T follicular helper cell (primary cell): ENCODE measurements at places on chromosomes 1 and 21.

DNA sequence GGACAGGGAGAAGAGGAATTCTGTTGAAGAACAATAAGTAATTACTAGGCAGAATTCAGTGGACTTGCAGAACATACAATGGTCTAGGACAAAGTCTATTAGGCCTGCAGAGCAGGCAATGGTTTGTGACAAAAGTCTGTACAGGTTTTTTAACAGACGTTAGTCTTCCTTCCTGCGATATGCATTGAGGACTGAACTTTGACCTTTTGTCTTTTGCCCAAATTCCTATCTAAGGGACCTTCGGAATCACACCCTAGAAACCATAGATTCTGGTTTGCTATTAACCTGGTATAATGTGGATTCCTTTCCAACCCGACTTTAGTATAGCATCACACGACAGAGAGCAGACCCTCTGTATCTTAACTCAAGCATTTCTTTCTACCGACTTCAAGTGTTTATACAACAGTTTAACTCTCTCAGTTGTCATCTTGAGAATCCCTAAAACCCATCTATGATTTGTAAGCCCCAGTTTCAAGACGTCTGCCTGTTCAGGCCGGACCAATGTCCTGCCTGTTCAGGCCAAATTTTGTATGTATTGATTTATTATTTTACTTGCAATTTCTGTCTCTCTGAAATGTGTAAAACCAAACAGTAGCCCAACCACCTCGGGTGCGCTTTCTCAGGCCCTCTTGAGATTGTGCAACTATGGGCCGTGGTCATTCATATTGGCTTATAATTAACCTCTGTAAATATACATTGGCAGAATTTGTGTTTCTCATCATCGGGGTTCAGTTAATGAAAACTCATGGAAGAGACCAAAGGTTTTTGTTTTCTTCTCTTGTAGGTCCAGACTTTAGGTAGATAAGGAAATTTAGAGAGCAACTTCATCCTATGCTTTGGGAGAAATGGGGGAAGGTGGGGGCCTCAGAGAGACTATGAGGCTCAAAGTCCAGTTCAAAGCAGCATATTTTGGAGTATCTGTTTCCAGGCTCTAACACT, 76.9 kb upstream of the TNFSF18 start:
- no peak for DNase-seq

GRCh38 chr1:18646786-18647410, 16.3 kb downstream of the PAX7 start:
- no peak for DNase-seq

DNA sequence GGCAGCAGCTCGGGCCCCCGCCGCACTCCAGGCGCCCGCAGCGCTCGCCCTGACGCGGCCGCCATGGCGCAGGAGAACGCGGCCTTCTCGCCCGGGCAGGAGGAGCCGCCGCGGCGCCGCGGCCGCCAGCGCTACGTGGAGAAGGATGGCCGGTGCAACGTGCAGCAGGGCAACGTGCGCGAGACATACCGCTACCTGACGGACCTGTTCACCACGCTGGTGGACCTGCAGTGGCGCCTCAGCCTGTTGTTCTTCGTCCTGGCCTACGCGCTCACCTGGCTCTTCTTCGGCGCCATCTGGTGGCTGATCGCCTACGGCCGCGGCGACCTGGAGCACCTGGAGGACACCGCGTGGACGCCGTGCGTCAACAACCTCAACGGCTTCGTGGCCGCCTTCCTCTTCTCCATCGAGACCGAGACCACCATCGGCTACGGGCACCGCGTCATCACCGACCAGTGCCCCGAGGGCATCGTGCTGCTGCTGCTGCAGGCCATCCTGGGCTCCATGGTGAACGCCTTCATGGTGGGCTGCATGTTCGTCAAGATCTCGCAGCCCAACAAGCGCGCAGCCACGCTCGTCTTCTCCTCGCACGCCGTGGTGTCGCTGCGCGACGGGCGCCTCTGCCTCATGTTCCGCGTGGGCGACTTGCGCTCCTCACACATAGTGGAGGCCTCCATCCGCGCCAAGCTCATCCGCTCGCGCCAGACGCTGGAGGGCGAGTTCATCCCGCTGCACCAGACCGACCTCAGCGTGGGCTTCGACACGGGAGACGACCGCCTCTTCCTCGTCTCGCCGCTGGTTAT, 2.8 kb downstream of the KCNJ9 start:
- peak; percentile 61 for DNase-seq

GRCh38 chr1:234561319-234561718, 48.7 kb downstream of the IRF2BP2 start:
- DNase-seq: no peak

DNA sequence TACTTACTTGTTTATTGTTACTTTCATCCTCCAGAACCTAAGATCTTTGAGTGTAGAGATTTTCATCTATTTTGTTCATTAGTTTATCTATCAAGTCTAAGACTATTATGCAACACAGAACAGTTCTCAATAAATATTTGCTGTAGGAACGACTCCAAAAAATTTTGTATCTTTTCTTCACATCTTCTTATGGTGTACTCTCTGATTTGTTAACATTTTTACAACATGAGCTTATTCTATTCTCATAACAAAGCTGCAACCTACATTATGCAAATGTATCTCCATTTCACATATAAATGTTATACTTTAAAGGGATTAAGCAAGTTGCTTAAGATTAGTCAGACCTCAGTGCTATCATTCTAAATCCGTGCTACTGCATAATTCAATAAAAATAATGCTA, 514.2 kb upstream of the ZP4 start:
- no peak for DNase-seq

DNA sequence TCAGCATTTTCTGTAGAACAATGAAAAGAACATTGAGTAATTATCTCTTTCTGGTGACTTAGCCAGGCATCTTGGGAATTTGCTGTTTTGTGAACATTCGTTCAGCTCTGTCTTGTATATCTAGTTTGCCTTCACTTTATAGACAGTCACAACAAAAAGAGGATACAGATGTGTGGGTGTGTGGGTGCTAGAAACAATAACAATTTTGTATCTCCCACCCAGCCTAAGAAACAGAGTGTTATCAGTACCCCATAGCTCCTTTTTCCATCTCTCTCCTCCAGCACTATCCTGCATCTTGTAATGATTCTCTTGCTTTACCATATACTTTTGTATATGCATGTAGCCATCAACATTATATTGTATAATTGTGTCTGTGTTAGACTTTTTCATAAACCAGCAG, 33.0 kb downstream of the AK4 start:
- no peak for DNase-seq

DNA sequence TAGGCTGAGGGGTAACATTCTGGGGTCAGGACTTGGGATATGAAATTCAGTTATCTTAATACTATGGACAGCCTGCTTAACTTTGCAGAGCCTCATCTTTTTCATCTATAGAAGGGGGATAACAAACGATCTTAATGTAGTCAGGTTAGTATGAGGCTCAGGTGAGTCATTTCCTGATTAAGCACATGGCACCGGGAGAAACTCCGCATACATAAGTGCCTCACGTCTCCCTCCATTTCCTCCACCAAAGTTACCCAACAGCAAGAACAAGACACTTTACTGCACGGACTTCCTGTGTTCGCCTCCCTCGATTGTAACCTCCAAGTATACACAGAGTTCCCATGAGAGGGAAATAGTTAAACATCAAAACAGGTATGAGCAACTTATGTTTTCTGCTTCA, 112.7 kb upstream of the COA6 start:
- DNase-seq: no peak

DNA sequence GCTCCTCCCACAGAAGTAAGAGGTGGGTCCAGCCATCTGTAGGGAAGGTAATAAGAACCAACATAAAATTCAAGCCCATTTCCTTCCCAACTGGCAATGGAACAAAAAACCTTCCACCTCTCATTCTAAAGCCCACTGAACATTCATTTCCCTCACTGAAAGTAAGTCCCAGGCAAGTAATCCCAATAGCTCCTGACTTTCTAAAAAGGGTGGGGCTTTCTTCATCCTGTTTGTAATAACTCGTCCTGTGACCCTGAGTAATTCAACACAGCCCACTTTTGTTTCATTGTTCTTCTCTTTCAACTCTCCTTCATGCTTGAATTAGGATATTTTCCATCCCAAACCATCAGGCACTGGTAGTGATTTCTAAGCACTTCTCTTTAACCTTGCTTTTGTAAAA, 74.9 kb downstream of the DAB1 start:
- no peak for DNase-seq

DNA sequence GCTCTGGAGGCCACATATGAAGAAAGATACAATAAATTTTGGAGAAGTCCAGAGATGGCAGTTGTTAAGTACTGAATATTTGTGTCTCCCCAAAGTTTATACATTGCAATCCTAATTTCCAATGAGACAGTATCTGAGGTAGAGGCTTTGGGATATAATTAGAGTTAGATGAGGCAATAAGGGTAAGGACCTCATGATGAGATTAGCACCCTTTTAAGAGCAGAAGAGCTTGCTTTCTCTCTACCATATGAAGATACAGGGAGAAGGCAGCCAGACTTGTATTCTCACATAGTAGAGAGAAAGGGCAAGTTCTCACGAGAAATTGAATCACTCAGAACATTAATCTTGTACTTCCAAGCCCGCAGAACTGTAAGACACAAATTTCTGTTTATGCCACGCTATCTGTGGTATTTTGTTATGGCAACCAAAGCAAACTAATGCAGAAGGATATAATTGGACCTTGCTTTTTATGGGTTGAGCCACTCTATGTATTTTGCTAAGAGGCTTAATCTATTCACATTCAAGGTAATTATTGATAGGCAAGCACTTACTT, 430.1 kb downstream of the KCNT2 start:
- DNase-seq: no peak

DNA sequence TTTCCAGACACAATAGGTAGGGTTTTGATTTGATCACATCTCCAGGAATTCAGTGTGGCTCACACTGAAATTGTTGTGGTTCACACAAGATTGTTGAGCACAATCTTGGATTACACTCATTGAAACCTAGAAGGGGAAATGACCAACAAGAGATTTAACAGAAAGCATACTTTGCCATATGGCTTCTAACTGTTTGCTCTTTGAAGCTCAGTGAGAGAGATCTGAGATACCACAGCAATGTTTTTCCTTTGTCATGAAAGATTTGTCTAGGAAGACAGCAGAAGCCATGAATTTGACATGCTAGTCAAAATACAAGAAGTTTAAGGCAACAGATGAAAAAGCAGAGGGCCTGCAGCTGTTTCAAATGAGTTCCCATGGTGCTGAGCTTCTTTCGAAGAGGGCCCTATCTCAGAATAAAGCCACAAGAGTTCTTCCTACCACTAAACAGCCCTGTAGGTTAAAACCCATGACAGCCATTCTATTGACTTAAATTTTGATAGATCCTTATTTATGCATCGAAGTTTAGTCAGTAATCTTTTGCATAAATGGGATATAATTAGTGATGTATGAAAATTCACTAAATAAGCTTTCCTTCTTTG, 650.4 kb downstream of the LTN1 start:
- no peak for DNase-seq

GRCh38 chr1:152442301-152442700, 28.2 kb upstream of the CRNN start:
- DNase-seq: no peak

GRCh38 chr1:41953291-41953690, 34.6 kb upstream of the HIVEP3 start:
- no peak for DNase-seq

GRCh38 chr21:37383086-37383485, 16.5 kb downstream of the DYRK1A start:
- no peak for DNase-seq

DNA sequence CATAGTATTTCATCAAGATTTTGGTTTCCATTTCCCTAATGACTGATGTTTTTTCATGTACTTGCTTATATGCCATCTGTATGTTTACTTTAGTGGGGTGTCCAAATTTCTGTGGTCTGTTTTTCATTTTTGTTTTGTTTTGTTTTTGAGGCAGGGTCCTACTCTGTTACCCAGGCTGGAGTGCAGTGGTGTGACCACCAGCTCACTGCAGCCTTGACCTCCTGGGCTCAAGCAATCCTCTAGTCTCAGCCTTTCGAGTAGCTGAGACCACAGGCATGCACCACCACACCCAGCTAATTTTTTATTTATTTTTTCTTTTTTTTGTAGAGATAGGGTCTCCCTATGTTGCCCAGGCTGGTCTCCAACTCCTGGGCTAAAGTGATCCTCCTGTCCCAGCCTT, 378.0 kb upstream of the VAMP3 start:
- no peak for DNase-seq

DNA sequence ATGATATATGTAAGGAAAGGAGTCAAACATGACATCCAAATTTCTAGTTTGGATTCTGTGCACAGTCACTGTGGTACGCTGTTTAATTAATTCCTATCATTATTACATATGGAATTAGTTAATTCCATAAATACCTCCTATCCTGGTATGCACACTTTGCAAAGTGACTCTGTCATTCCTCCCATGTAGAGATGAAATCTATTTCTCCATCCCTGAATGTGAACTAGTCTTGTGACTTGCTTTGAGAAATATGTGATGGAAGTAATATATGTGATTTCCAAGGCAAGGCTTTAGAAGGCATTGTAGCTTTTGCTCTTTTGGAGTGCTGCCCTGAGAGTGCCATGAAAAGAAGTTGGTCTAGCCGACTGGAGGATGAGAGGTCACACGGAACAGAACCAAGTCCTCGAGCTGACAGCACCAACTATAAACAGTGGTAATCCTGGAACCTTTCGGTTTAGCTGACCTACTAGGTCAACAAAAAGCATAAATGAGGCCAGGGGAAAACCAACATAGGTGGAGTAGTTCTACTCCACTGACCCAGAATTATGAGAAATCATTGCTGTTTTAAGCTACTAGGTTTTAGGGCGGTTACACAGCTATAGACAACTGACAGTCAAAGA, 1.5 kb downstream of the SELENOF start:
- DNase-seq: no peak

DNA sequence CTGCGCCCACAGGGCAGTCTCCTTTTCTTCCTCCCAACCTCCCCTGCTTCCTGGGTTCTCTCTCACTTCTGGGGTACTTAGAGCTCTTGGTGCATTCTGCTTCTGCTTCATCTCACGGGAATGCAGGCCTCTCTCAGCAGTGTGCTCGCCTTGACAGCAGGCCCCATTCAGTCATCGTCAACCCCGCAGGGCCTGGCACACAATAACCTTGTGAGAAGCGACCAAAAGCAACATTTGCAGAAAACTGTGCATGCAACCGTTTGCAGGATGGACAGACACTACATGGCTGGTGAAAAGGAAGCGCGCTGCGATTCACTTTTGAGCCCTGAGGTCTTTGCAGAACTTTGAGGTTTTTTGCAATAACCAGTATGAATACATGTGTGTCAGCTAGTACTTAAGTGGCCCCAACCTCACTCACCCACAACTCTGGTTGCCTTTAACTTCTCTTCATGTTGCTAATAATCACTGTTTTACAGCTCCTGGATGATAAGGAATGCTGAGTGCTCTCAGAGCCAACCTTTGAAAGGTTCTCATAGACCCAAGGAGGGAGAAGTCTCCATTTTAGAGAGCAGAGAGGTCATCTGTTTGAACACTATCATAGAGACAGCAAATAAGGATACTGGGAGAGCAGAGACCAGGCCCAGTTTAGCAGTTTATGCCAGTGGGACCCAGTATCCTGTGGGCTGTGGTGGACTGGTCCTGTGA, 2.5 kb upstream of the CD160 start:
- no peak for DNase-seq

GRCh38 chr21:37758982-37759381, 157.3 kb downstream of the KCNJ6 start:
- no peak for DNase-seq

- peak; percentile 31 for DNase-seq
Measured at GRCh38 chr1:202135221-202135721, 9.3 kb downstream of the ARL8A start.
